ENCODE measurements at places on chromosomes 2 and 18. TPM values are rescaled to one million over a fixed set of nuclear protein-coding genes. Genes with fewer than 3 reads are reported as not detected.

DNA sequence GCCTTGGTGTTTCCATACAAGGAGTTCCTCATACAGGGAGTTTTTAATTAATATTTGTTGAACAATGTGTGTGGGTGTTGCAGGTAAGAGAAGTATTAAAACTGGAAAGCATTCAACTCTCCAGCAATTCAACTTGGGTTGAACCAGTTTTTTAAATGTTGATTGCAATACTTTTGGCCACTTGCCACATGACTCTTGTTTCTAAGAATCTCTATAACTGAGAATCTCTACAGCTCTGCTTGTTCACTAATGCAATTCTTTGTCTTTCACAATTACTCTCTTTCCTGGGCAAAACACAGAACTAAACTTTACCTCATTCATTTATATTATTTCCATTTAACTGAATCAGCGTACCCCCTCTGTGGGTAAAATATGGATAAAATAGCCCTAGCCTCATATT lies 429.4 kb downstream of the ARHGAP15 start:
- DNase-seq = no peak

- no peak for DNase-seq
These were observed 207.4 kb upstream of the NRP2 start for GRCh38 chr2:205474741-205475415.

- DNase-seq = no peak
These were observed 130.3 kb upstream of the CXCR4 start for GRCh38 chr2:136248242-136248641.

DNA sequence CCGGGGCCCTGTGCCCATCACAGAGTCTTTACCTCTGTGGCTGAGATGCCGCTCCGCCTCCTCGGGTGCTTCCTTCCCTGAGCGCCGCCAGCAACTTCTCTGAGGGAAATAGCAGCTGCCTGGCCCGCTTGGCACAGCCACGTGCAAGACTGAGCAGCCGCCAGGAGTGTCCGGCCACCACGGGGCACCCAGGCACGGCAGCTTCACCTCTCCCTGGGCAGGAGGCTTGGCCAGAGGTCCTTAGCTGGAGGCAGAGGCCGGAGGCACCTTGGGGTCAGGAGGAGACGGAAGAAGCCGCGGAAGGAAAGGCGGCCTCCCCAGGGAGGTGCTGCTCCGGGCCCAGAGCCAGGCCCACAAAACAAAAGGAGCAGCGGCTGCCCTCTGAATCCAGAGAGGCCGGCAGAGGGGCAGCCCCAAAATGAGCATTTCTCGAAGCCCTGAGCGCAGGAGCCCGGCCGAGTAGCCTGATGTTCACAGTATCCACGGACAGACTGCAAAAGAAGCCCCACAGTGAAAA lies 6.0 kb upstream of the LIMS2 start:
- DNase-seq = no peak

DNA sequence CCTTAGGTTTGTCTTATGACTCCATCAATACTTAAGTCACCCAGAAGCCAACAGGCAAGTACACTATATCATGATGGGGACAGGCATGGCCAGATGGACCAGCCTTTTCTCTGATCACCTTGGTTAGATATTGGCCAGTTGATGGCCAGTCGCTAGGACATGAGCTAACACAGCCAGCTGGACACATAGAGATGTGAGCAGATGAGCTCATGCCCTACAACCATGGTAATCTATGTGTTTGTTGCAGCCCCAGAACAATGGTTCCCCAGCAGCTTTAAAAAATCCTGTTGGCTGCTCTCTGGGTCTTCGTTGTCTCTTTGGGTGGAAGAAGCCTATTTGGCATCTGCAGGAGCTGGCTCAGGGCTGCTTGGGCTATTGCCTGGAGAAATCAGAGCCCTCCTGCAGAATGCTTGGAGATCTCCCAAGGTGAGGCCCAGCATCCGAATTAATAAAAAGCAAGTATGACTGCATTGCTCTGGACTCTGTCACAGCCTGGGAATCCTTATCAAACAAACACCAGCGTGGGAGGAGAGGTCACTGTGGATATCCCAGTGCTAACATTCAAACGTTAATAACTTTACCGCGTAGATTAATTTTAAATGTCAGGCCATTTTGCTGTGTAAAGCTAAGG lies 62.3 kb upstream of the KLHL29 start:
- no peak for DNase-seq

GRCh38 chr18:76412818-76413565 lies 82.0 kb downstream of the ZNF516 start:
- peak; percentile 37 for DNase-seq

- DNase-seq = no peak
These were observed 99.6 kb downstream of the ADD2 start for GRCh38 chr2:70668432-70668831.

GRCh38 chr18:51425475-51425874 lies 228.0 kb upstream of the MEX3C start:
- no peak for DNase-seq

- no peak for DNase-seq
These were observed 60.1 kb downstream of the FMNL2 start for GRCh38 chr2:152395103-152395502.

- no peak for DNase-seq
These were observed 100.3 kb upstream of the TMEM200C start for GRCh38 chr18:5995626-5996025.

DNA sequence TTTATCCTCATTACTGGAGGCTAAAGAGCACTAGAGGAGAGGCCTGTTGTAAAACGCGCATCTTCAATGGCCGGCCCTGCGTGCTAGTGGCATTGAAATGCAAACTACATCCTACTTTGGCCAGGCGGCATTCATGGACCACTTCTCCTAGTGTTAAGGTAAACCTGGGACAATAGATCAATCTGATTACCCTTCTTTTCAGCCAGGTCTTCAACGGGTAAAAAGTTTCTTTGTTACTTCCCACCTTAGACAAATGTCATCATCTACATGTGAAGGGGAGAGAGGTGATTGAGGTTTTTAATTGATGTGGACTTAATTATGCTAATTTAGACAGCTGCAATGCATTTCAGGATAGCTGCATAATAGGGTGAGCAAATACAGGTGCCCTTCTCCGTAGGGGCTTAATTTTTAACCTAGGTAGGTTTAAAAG lies 628.0 kb downstream of the ZEB2 start:
- no peak for DNase-seq

DNA sequence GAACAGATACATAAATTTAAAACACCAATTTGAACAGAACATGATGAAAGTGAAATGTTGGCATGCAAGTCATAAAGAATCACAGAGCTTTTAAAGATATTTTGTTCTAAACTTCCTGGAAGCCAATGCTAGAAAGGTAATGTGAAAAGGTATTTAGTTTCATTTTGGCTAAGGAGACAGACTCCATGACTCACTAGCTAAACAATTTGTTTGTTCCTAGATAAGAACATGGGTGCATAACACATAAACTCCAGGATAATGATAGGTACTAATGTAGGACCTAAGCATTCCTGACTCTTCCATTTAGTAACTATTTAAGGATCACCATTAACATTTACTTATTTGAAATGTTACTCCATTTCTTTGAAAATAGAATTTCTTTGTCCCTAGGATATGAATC lies 292.5 kb upstream of the CNTNAP5 start:
- DNase-seq = no peak

- DNase-seq = no peak
These were observed 32.1 kb downstream of the MARCHF7 start for GRCh38 chr2:159744363-159744762.

DNA sequence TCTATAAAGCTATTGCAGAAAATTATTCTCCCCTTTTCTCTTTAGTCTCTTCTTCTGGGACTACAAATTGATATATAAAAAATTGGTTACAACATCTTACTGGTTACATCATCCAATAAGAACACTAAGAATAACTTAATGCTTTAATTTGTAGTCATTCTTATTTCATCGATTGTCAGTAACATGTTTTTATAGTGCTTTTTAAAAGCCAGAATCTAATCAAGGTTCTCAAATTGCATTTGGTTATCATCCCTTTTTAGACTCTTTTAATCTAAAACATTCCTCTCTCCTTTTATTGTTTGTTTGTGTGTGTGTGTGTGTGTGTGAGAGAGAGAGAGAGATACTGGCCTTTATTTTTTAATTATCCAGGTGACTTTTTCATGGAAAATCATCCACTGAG lies 377.1 kb upstream of the MEIS1 start:
- no peak for DNase-seq

DNA sequence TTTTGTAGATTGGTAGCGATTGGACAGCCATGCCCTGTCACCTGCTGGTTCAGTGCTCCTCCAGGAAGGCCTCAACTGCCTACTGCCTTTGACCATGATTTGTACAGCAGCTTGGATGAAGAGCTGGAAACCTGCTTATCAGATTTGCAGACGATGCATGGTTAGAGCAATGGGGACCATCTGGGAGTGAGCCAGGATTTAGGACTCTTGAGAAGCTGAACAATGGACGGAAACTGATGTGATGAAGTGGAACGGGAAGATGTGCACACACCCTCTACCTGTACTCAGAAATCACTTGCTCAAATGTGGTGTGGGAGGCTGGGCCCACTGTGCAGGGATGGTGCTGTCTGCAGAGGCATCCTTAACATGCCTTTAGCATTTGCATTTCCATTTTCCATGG lies 57.2 kb downstream of the NCK2 start:
- DNase-seq = no peak

DNA sequence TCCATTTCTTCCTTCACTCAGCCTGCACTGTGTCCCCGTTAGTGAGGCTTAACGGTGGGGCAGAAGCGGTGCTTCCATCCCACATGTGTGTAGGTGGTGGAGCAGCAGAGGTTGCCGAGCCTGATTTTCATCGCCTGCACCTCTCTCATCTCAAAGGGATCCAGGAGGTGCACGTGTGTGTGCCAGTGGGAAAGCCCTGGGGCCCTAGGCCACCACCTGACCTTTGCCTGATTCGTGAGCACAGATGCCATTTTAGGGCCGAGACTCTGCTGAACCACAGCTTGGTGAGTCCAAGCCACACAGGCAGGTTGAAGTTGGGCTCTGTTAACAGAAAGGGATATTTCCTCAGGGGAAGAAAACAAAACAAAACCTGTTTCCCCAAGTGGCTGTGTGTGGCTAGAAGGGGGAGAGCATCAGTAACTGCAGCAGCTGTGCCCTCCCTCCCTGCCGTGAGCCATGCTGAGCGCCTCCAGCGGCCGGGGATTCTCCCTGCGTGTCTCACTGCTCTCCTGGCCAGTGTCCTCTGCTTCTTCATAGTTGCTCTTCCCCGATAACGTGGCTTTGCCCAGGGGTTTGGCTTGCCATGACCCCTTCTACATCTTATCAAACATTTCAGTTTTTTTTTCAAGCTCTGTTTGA lies 81.5 kb downstream of the MAPRE2 start:
- DNase-seq = no peak

Gene SLC35F6
- total RNA-seq = 30.4 TPM

Gene CRYGD
- not detected for total RNA-seq

Gene ANKRD53
- total RNA-seq = 1.7 TPM

Gene MOB1A
- 197 TPM for total RNA-seq

Gene TMBIM1
- 80.8 TPM for total RNA-seq

Measured in CD8-positive, alpha-beta T cell (primary cell).